ENCODE measurements at places on chromosomes 1 and 21.

DNA sequence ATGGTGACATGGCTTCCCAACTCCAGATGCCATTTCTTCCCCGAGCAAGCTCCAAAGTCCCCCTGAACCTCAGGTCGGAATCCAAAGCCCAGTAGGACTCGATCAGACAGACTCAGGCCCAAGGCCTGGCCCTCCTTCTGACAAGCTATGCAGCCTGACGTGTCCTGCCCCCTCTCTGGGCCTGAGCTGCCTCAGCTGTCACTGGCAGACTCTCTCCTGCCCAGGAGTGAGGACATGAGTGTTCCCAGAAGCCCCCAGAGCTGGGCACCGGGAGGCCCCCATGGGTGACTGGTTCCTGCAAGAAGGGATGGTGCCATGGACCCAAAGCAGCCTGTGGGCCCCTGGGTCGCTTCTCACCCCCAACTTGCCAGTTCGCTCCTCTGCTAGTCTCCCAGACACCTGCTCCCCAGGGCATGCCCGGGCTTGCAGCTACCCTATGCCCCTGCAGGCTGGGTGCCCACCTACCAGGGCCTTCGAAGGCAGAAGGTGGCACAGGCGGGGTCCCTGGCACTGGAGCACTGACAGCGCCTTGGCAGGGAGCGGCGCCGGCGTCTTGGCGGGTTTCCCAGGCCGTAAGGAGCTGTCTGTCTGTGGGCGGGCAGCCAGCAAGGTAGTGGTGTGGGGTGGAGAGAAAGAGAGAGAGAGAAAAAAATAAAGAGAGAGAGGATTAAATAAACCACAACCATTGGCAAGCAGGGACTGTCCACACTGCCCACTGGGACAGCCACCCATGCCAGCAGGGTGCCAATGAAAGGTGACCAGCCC lies 2.3 kb downstream of the EDN2 start:
- peak; percentile 16 for DNase-seq

GRCh38 chr1:198495631-198496030 lies 44.8 kb downstream of the ATP6V1G3 start:
- DNase-seq = no peak

DNA sequence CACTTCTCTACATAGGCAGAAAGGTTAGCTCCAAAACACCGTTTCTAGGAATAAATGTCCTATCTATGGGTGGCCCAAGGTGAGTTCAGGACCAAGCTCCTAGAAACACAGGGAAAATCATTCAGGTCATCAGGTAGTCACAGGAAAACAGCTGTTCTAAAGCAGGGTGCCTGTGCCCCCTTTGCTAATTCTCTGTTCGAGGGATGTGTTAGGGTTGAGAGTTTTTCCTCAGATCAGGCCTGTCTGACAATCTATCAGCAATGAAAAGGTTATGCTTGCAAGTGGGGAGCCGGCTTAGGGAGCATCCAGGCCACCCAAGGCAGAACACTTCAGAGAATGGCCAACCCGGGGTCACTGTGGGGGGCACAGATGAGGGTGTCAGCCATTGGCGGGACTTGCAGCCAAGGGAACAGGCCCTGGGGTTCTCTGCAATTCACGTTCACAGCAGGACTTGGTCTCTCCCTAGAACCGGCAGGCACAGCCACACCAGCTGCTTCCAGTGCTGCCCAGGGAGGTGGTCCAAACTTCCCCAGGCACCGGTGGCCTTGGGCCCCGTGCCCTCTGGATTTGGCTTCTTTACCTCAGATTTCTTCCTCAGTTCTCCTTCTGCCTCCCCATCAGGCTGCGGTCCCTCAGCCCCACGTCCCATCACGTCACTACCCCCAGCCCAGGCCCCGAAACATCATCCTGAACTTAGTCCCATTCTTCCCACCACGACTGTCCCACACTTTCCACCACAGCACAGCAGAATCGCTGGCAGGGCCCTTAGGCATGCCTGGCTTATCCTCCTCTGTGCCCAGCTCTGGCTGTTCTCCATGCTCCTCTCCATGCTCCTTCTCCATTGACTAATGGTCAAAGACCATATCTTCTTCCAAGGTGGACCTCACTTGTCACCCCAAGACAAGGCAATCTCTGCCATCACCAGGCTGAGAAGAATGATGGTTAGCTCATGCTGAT lies 11.0 kb downstream of the CD2 start:
- DNase-seq = no peak

GRCh38 chr21:39137248-39138178 lies 45.7 kb downstream of the PSMG1 start:
- no peak for DNase-seq

DNA sequence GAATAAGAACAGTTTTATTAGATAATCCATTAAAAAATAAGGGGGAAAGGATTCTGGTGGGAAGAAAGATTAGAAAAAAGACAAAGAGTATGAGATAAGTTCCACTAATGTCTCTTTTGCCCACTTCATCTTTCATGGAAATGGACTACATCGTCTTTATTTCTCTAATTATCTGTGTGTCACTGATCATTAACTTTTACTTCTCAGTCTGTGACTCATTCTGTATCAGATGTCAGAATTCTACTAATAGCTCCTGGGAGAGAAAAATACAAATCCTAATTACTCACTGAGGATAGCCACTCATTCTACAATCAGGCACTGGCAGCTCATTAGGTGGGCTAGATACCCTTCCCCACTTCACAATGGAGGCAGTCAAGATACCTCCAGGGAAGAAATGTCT lies 41.7 kb downstream of the ILDR2 start:
- DNase-seq = peak; percentile 55

DNA sequence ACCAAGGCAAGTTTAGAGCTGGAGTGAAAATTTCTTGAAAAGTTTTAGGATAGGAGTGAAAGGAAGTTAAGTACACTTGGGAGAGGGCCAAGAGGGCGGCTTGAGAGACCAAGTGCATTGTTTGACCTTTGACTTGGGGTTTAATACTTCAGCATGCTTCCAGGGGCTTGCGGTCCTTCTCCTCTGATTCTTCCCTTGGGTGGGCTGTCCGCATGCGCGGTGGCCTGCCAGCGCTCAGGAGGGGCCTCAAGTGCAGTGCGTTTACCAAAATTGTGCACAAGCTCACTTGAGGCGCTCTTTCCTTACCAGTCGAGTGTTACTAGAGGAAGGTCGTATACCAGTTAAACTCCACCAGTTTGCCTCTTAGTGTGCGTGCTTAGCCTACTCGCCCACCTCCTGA lies 91.3 kb upstream of the LYST start:
- DNase-seq = no peak

- no peak for DNase-seq
Observed at GRCh38 chr1:220032911-220033310, 13.4 kb downstream of the EPRS1 start.

DNA sequence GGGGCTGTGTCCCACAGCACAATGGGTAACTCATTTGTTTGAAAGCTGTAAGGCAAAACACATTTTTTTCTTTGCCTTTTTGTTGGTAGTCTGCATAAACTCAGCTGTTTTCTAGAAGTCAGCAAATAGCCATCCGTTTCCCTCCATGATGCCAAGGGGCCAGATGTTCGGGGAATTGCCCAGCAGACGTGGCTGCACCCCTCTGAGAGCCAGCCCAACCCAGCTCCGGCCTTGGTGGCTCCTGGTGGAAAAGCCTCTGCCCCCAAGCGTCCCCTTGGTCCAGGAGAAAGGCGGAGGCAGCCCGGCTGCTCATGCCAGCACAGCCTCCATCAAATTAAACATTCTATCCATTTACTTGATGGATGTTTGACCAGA lies 58.4 kb upstream of the ADARB1 start:
- no peak for DNase-seq

DNA sequence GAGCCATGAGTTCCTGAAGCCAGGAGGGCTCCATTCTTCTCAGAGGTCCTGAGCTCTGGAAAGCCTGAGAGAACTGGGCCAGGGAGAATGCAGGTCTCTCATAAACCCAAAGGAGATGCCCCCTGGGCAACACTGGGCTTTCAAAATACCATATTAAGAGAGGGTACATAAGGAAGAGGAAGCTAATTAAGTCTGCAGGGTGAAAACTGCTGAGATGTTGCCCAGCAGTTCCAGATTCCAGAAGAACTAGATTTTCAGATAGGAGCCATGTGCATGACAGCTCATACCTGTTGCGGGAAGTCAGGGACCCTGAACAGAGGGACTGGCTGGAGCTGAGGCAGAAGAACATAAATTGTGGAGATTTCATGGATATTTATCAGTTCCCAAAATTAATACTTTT lies 40.9 kb downstream of the CYP4A11 start:
- DNase-seq = no peak
